ENCODE measurements at places on chromosomes 5 and 9.

- no peak for DNase-seq
Measured at GRCh38 chr9:36358486-36358885, 41.6 kb downstream of the RNF38 start.

DNA sequence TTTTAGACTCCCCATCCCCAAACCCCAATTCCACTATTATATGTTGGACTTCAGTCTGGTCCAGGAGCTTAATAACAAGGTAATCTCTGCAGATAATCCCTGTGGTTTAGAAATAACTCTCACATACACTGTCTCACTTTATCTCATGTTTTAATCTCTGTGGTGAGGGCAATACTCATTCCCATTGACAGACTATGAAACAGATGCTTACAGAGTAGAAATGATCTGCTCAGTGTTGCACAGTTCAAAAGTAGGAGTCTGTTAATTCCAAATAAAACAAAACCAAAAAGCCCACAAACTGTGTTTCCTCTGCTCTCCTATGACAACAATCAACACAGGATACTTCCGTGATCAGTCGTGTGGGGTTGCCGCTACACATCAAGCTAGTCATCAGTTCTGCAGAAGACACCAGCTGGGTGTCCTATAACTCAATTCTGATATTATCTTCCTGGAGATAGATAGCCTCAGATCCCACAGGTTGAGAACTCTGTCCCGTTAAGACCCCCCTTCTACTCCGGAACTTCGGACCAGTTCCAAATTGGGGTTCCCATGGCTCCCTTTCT, 26.3 kb upstream of the FANCC start:
- DNase-seq, result no peak

GRCh38 chr9:120579139-120580050, 572 bp downstream of the CDK5RAP2 start:
- DNase-seq, result no peak

GRCh38 chr5:54249210-54250028, 61.0 kb downstream of the ARL15 start:
- DNase-seq, result peak; percentile 13

DNA sequence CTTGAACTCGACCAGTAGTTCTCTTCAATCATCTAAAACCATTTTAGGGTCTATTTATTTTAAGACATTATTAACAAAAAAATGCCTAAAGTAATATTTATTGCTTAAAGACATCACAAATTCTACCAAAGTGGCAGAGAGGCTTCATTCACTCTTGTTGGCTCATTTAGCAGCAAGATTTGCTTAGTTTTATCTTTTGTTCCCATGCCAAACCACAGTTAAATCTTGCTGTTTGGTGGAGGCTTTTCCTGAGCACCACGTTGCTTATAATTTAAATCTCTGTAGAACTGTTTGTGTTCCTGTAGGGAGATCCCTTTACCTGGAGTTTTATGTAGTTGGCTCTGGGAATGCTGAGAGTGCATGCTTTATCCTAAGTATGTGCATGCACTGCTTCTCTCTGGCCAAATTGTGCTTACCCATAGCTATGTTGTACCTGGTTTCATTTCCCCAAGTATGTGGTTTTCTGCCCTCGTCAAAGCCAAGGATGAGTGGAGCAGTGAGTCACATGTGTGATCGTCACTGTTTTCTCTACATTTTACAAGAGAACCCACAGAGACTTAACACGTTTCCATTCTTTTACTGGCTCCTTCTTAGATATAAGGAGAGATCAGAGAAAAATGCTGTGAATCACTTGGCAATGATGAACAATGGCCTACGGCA, 42.1 kb upstream of the MAST4 start:
- DNase-seq, result no peak

- no peak for DNase-seq
Measured at GRCh38 chr9:38344566-38345324, 47.8 kb upstream of the ALDH1B1 start.

DNA sequence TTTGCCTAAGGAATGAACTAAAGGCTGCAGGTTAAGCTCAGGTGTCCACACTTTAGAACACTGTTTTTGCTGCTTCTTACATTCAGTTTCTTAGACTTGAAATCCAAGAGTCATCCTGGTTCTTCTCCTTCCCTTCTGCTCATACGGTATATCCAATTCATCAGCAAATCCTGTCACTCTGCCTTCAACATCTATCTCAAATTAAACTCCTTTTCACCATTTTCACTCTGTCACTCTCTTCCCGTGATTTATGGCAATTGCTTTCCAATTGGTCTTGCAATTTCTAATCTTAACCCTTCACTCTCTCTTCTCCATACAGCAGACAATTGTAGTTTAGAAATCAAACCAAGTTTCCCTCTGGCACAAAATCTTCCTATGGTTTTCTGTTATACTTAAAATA, 182.9 kb downstream of the MRPS30 start:
- no peak for DNase-seq

DNA sequence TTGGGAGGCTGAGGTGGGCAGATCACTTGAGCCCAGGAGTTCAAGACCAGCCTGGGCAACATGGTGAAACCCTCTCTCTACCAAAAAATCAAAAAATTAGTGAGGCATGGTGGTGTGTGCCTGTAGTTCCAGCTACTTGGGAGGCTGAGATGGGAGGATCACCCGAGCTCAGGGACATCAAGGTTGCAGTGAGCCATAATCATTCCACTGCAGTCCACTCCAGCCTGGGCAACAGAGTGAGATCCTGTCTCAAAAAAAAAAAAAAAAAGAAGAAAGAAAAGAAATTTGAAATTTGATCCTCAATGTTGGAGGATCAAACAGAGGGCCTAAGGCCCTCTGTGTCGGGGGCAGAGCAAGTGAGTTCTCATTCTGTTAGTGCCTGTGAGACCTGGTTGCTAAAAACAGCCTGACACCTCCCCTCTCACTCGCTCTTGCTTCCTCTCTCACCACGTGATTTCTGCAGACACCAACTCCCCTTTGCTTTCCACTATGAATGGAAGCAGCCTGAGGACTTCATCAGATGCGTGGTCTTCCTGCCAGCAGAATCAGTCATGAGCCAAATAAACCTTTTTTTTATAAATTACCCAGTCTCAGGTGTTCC, 8.4 kb upstream of the GOLPH3 start:
- no peak for DNase-seq

DNA sequence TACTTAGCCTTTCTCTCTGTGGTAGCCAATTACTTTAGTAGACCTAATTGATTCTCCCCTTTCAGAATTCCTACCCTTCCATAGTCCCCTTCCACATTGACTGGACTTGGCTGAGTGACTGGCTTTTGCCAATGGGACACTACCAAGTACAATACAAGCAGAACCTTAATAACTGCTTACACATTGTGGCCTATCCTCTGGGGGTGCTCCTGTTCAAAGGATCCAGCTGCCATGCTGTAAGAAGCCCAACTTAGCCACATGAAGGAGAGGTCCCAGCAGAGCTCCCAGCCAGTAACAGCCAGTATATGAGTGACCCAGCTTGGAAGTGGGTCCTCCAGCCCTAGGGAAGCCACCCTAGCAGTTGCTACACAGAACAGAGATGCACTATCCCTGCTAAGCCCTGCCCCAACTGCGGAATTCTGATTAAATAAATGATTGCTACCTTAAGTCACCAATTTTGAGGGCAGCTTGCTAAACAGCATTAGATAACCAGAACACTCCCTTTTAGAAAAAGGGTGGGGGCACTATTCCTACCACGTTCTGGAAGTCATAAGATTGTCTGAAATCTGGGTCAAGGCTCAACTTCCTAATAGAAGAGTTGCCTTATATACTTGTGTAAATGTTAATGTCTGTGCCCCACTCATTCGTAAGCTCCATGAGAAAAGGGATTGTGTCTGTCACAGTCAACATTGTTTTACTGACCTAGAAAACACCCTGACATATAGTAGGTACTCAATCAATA, 11.1 kb upstream of the APTX start:
- DNase-seq, result no peak

DNA sequence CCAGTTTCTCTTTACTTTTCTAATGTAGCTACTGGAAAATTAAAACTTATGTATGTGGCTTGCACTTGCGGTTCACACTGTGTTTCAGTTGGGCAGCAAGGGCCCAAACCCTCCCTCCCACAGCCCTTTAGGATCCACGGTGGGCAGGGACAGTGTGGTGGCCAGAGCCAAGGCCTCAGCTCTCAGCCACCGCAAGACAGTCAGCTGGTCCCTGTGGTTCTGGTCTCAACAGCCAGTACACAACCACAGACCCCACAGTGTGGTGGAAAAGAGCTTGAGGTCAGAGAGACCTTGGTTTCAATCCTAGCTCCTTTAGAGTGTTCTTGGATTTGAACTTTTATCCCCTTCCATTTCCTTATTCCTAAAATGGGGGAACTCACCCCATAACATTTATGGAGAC, 153.0 kb upstream of the SMIM23 start:
- no peak for DNase-seq

DNA sequence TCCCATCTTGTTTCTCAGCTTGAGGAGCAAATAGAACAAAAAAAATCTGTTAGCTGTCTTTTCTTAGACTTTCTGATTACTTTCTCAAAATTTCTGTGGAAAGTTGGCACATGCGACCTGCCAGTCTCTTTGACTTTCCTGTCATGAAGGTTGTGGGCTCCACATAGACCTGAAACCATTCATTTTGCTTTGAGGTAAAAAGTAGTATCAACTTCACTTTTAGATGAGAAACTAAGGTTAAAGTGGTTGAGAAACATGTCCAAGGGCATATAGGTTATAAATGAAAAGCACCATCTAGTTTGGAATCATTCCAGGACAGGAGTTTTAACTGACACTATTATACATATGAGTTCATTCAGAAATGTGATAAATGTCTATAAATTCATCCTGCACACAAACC, 42.7 kb downstream of the ST8SIA4 start:
- DNase-seq, result no peak

GRCh38 chr9:86749894-86750255, 197.4 kb downstream of the GAS1 start:
- peak; percentile 84 for DNase-seq

DNA sequence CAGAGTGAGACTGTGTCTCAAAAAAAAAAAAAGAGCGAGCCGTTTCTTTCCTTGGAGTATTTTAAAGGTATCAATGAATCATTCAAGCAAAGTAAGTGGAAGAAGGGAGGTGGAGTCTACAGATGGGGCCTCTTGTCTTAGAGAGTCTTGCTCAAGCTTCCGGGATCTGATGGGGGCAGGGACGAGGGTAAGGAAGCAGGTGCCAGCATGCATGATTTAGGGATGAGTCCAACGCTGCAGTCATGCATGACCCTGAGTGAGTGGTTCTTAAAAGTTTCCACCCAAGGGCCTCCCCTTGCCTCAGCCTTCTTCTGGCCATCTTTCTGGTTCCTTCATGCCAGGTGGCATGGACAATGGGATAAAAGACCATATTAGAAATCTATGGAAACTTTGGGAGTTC, 79.6 kb downstream of the MYO10 start:
- DNase-seq, result peak; percentile 83

GRCh38 chr5:143140492-143141203, 262.8 kb downstream of the NR3C1 start:
- DNase-seq, result no peak

DNA sequence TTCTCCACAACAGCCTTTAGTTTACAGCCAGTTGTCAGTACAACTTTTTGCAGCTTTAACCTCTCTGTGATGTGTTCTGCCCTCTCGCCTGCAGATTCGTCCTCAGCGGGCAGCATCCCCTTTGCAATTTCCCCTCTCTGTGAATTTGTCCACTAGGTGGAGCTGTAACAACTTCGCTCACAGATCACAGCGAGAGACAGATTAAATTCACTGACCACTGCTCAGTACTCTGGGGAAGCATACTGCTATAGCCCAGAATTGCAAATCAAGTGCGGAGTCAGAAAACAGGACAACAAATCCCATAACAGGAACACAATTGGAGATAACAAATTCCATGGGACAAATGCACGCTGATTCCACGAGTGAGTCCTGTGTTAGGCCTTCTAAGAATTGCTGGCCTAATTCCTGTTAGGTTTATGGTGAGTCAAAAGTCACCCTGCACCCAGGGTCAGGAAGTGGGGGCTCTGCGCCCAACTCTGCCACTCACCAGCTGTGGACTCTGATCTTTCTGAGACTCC, 2124.9 kb downstream of the MAT2B start:
- peak; percentile 37 for DNase-seq

- DNase-seq, result no peak
Measured at GRCh38 chr5:87997662-87998061, 271.0 kb downstream of the TMEM161B start.

GRCh38 chr5:165400086-165400485, 1894.7 kb downstream of the MAT2B start:
- no peak for DNase-seq

- DNase-seq, result no peak
Measured at GRCh38 chr9:17520268-17521064, 58.4 kb upstream of the SH3GL2 start.

DNA sequence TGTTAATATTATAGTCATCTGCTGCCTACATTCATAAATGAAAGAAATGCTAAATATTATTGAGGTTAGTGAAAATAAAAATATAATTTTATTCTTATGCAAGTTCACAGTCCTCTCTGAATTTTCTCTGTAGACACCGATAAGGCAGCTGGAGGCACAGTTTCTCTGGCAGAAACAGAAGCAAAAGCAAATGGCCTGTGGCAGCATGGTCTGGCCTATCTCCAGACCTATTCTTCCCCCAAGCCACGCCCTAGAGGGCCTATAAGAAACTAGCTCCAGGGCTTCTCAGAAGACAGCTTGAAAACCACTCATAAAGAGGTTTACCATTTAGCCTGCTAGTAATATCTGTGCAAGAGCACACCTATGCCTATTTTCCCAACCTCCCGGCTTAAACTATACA, 28.4 kb downstream of the MRPS27 start:
- no peak for DNase-seq

GRCh38 chr9:130666393-130667119, 2.2 kb downstream of the PRDM12 start:
- no peak for DNase-seq

DNA sequence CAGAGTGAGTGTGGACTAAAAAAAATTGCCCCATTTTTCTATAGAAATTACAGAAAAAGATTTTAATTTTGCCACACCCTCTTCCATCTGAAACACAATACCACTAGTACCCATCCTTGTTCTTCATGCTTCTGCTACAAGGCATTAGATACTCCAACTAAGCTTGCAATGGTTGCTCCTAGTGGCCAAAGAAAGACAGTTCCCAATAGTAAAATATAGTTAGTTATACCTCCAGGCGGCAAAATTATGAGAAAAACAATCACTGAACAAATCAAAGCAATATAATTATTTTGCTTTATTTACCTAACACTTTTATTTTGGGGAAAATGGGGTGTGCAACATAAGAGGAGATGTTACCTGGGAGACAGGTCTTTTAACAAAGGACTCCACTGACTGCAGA, 101.2 kb downstream of the RAPGEF6 start:
- DNase-seq, result no peak

DNA sequence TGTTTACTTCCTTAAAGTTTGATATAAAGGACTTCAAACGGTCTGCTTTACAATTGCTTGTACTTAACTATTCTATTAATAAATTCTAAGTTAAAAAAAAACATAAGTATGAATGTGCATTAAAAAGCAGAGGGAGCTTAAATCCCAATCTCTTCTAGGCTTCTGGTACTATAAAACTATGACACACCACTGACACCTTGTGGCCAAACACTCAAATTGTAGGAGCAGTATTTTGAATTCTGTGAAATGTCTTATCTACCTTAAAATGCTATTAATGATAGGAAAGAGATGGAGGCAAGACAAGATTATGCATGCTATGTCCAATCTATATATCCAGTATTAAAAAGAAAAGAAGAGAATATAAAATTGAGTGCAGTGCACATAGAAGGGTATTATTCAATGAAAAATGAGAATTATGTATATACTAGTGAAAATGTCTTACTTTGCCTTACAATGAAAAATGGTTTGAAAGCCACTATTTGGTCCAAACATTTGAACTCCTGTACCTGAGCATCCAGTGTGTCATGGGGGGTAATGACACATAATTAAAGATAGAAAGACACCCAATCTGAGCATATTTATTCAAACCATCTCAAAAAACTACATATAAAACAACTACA, 87.6 kb downstream of the ERP44 start:
- peak; percentile 58 for DNase-seq

GRCh38 chr5:178211095-178212048, 7.0 kb downstream of the HNRNPAB start:
- no peak for DNase-seq

Measured in HCEC 1CT (cell line).